ENCODE measurements at places on chromosomes 2 and 18. TPM values are rescaled to one million over a fixed set of nuclear protein-coding genes. Genes with fewer than 3 reads are reported as not detected.

- DNase-seq = no peak
- H3K36me3 ChIP-seq = no peaks in the 10 kb centered on the region
- no peak overlapping the region for H3K4me3 ChIP-seq
- no peaks in the 10 kb centered on the region for H3K4me1 ChIP-seq
These were observed 149.4 kb downstream of the SP3 start for GRCh38 chr2:173815772-173816171.

DNA sequence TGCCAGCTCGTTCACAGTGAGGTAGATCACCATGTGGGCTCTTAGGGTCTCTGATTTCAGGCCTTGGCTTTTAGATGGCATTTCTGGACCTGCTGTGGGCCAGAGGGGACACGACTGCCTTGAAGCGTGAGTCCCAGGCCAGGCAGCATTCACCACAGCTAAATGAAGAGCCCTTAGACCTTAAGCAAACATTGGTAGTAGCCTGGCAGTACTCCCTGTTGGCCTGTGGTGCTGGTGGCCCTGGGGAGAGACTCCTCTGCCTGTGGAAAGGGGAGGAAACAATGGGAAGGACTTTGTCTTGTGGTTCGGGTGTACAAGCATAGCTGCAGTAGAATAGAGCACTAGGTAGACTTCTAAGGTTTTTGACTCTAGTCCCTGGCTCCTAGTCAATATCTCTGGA is 456.0 kb upstream of the DCC start:
- no peaks in the 10 kb centered on the region for H3K4me1 ChIP-seq
- no peak overlapping the region for H3K27ac ChIP-seq
- H3K27me3 ChIP-seq = no peaks in the 10 kb centered on the region
- no peak overlapping the region for H3K4me3 ChIP-seq
- no peaks in the 10 kb centered on the region for H3K36me3 ChIP-seq

DNA sequence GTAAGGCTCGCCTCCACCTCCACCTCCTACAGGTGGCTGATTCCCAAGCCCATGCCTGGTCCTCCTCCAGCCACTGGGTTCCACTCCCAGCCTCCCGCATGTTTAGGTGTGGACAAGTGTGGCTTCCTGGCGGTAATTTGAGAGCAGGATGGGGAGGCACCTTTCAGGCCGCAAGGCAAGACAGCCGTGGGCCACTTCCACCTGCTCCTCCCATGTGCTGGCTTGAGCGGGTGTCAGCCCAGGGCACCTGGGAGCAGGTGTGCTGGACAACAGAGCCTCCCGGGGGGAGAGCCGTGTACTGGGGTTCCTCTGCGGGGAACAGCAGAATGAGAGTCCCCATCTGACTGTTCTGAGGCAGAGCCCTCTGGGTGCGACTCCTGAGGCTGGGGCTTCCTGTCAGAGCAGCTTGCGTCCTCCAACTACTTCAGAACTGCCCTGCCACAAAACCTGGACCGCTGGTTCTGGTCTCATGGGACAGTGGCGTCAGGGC is 83.9 kb downstream of the TPO start:
- peaks cover 15% of the 10 kb centered on the region for H3K27me3 ChIP-seq
- no peak overlapping the region for H3K4me3 ChIP-seq
- DNase-seq = peak; percentile 74
- no peaks in the 10 kb centered on the region for H3K4me1 ChIP-seq

DNA sequence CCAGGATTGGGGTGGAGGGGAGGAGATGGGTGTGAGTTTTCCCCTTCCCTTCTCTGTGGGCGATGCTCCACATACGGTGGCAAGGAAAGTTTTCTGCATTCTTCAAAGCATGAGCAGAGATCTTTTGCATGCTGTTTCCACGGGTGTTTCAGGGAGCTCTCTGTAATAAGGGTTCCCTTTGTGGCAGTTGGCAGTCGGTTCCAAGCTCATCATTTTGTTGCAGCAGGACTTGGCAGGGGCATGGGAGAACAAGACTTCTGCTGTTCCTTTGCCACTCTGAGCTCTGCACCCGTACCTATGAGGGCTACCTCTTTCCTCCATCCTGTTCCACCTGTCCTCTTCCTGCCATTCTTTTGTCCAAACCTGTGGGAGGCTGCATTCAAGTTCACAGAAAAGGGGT is 71.3 kb upstream of the SPRED2 start:
- H3K27me3 ChIP-seq = no peaks in the 10 kb centered on the region
- DNase-seq = no peak

- no peak overlapping the region for H3K27ac ChIP-seq
- peaks cover 2% of the 10 kb centered on the region for H3K36me3 ChIP-seq
- no peak for DNase-seq
- peaks cover 12% of the 10 kb centered on the region for H3K4me1 ChIP-seq
- H3K4me3 ChIP-seq = no peak overlapping the region
- H3K27me3 ChIP-seq = no peaks in the 10 kb centered on the region
These were observed 81.9 kb downstream of the EHBP1 start for GRCh38 chr2:62787386-62787785.

GRCh38 chr2:33494877-33495641 is 18.6 kb downstream of the RASGRP3 start:
- H3K27me3 ChIP-seq = no peaks in the 10 kb centered on the region
- H3K36me3 ChIP-seq = no peaks in the 10 kb centered on the region
- no peak for DNase-seq
- peaks cover 47% of the 10 kb centered on the region for H3K4me1 ChIP-seq
- H3K27ac ChIP-seq = no peak overlapping the region

GRCh38 chr18:21163647-21164547 is 52.3 kb upstream of the ROCK1 start:
- DNase-seq = no peak
- no peak overlapping the region for H3K4me3 ChIP-seq
- no peaks in the 10 kb centered on the region for H3K36me3 ChIP-seq
- peaks cover 10% of the 10 kb centered on the region for H3K4me1 ChIP-seq
- H3K27ac ChIP-seq = peak overlapping the region; percentile 45
- no peaks in the 10 kb centered on the region for H3K27me3 ChIP-seq

GRCh38 chr18:42649331-42650035 is 466.0 kb downstream of the RIT2 start:
- no peaks in the 10 kb centered on the region for H3K27me3 ChIP-seq
- DNase-seq = no peak
- H3K27ac ChIP-seq = no peak overlapping the region
- H3K36me3 ChIP-seq = no peaks in the 10 kb centered on the region
- H3K4me1 ChIP-seq = no peaks in the 10 kb centered on the region

DNA sequence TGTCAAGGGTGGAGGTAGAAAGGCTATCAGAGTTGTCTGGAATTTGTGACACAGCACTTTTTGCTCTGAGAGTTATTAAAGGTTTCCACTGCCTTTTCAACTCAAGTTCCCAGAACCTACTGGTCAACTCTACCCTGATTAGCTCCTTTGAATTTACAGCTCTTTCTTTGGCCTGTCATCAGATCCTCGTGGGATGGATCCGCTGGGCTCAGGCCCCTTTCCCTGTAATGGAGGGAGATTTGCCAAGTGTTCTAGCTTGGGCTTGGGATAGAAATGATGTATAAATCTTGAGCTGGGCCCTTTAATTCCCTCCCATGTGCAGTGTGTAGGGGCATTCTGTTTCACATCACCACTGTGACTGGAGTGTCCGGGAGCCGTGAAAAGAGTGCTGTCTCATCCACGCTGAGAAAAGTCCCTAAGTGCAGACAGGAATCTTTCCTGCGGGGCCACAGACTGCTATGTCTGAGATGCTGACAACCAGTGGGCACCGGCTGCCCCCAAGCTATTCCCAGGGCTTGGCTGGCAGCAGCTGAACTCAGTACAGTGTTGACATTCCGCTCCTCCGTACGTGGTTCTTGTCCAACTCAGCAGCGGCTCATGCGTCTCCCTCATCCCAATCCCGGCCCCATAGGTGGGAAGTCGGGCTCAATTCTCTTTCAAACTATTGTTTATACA is 46.9 kb upstream of the ARHGAP28 start:
- no peaks in the 10 kb centered on the region for H3K36me3 ChIP-seq
- no peaks in the 10 kb centered on the region for H3K27me3 ChIP-seq
- DNase-seq = no peak
- no peak overlapping the region for H3K27ac ChIP-seq
- H3K4me1 ChIP-seq = peaks cover 9% of the 10 kb centered on the region

DNA sequence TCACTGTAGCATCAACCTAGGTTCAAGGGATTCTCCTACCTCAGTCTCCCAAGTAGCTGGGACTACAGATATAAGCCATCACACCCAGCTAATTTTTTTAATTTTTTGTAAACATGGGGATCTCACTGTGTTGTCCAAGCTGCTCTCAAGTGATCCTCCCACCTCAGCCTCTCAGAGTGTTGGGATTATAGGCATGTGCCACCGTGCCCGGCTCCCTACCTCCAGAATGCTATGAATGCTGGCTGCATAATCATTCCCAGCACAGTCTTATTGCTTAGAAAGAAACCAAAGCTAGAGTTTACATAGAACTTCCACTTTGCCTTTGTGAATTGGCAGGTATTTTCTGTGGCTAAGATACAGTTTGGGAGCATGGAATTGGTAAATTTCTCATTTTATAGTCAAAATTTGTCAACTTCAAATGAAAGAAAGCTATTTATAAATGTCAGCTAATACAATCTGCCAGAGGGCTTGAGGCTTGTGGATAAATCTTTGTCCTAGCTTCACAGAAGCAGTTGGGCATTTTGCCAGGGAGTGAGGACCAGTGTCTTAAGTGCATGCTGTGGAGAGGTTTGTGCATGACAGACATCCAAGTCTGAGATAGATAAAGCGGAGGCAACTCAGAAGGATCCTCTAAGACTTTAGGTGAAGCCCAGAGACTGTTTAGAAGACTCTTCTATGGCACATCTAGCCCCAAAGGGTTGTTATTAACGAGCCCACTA is 175.4 kb downstream of the ANTXR1 start:
- peaks cover 40% of the 10 kb centered on the region for H3K36me3 ChIP-seq
- H3K27ac ChIP-seq = no peak overlapping the region
- H3K4me3 ChIP-seq = no peak overlapping the region
- H3K27me3 ChIP-seq = no peaks in the 10 kb centered on the region
- peaks cover 39% of the 10 kb centered on the region for H3K4me1 ChIP-seq

DNA sequence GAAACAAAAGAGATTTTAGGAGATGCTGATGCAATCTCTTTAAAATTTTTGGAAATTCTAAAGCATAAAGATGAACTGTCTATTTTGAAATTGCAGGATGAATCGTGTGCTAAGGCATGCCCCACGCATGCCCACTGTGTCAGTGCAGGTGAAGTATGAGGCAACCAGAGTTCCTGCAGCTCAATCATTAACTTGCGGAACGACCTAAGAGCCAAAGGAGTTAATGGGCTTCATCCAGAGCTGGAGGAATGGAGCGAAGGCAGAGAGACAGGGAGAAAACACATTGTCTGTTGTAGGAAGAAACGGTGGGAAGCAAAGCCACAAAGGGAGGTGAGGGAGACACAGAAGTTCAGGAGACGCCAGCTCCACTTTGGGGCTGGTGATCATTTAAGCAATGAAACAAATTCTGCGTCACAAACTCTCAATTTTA is 265.2 kb downstream of the CCDC85A start:
- peak overlapping the region; percentile 78 for H3K27ac ChIP-seq
- no peak for DNase-seq
- peaks cover 23% of the 10 kb centered on the region for H3K4me1 ChIP-seq
- H3K27me3 ChIP-seq = no peaks in the 10 kb centered on the region

GRCh38 chr2:8277921-8278571 is 403.8 kb upstream of the ID2 start:
- no peak for DNase-seq
- no peak overlapping the region for H3K27ac ChIP-seq
- peaks cover 25% of the 10 kb centered on the region for H3K27me3 ChIP-seq
- H3K4me1 ChIP-seq = no peaks in the 10 kb centered on the region

DNA sequence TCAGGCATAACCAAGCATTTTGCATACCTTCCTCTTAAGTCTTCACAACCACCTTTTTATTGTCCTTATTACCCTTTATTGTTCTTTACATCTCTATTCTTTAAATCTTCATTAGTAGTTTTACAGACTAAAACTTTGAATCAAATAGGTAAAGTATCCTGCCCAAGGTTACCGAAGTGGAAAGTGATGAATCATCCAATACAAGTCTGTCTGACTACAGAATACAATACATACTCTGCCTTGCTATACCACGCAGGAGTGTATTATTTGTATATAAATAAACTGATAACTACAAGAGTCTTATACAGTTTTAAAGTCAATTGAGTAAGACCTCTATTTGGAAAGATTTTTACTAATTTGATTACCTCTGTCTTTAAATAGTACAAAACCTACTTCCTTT is 196.0 kb downstream of the ZEB2 start:
- no peak for DNase-seq
- no peak overlapping the region for H3K27ac ChIP-seq
- H3K4me1 ChIP-seq = peaks cover 34% of the 10 kb centered on the region
- H3K27me3 ChIP-seq = no peaks in the 10 kb centered on the region

GRCh38 chr2:58562276-58562675 is 321.2 kb upstream of the FANCL start:
- H3K27me3 ChIP-seq = peaks cover 2% of the 10 kb centered on the region
- H3K36me3 ChIP-seq = no peaks in the 10 kb centered on the region
- H3K4me1 ChIP-seq = peaks cover 14% of the 10 kb centered on the region

GRCh38 chr18:56825321-56825720 is 174.2 kb downstream of the WDR7 start:
- DNase-seq = no peak
- H3K27me3 ChIP-seq = no peaks in the 10 kb centered on the region
- H3K4me3 ChIP-seq = no peak overlapping the region
- no peak overlapping the region for H3K27ac ChIP-seq
- peaks cover 5% of the 10 kb centered on the region for H3K4me1 ChIP-seq
- peaks cover 5% of the 10 kb centered on the region for H3K36me3 ChIP-seq

- no peaks in the 10 kb centered on the region for H3K36me3 ChIP-seq
- H3K4me3 ChIP-seq = no peak overlapping the region
- H3K4me1 ChIP-seq = no peaks in the 10 kb centered on the region
- H3K27ac ChIP-seq = no peak overlapping the region
- no peak for DNase-seq
These were observed 12.6 kb upstream of the POLE4 start for GRCh38 chr2:74945788-74946331.

CDK5R2 gene
- not detected for total RNA-seq

TOGARAM2 gene
- total RNA-seq = 0.07 TPM

CXCR4 gene
- not detected for total RNA-seq

ZNF892 gene
- 4.8 TPM for total RNA-seq

TRIB2 gene
- 40.5 TPM for total RNA-seq

PFN4 gene
- total RNA-seq = 1.3 TPM

C1QL2 gene
- total RNA-seq = not detected

TMEM169 gene
- 2.0 TPM for total RNA-seq

RTKN gene
- 20.4 TPM for total RNA-seq

SLC5A7 gene
- total RNA-seq = not detected

POTEF gene
- total RNA-seq = 8.4 TPM

LYG1 gene
- 0.99 TPM for total RNA-seq

AQP4 gene
- total RNA-seq = not detected

DPP10 gene
- not detected for total RNA-seq

DYNC2LI1 gene
- 11.1 TPM for total RNA-seq

ANKRD23 gene
- total RNA-seq = 4.4 TPM

POMC gene
- total RNA-seq = not detected

FAM117B gene
- total RNA-seq = 6.0 TPM

GPN1 gene
- total RNA-seq = 24.1 TPM

CIB4 gene
- not detected for total RNA-seq

ITM2C gene
- 114 TPM for total RNA-seq

ASB18 gene
- not detected for total RNA-seq

MYCN gene
- 0.17 TPM for total RNA-seq
